ENCODE measurements at places on chromosomes 16 and 17.

DNA sequence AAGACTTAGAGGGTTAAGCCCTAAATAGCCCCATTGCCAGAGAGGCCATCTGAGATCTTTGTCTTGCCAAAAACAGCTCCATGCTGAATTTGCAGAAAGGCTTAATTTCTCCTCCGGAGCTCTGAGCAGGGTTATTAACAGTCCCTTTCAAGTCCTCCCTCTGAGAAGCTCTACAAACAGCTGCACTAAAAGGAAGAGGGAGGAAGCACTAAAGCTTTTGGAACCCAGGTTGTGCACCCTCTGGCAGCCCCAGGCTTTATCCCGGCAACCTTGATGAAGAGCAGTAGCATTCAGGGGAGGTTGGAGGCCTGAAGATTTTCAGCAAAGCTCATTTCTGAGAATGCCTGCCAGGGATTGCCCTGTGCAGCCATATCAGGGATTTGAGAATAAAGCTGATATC lies 554.7 kb downstream of the RBFOX1 start:
- no peak for DNase-seq

- DNase-seq: no peak
Measured at GRCh38 chr17:61366715-61367413, 32.8 kb upstream of the TBX2 start.

- DNase-seq: no peak
Measured at GRCh38 chr17:836151-836550, 54.0 kb downstream of the MRM3 start.

DNA sequence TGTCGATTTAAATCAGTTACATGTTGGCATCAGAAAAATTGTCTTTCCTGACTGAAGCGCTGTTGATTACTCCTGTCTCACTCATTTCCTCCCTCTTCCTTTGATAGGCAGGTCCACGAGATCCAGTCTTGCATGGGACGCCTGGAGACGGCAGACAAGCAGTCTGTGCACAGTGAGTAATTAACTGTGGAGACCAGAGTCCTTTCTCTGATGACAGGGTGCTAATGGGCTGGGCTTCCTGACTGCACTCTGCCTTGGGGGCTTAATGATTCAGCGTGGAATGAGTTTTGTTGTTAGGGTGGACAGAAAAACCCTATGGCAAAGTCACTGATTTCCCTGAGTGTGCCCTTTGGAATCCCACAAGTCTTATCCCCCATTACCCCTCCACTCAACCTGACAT lies 6.5 kb downstream of the GOSR2 start:
- DNase-seq: no peak
